ENCODE measurements at places on chromosomes 13 and 19. TPM values are rescaled to one million over a fixed set of nuclear protein-coding genes. Genes with fewer than 3 reads are reported as not detected.

GARIN5A gene
- total RNA-seq: 0.59 TPM

FRY gene
- total RNA-seq: 24.0 TPM

SLC1A6 gene
- total RNA-seq: not detected

KLF1 gene
- not detected for total RNA-seq

KLK2 gene
- total RNA-seq: not detected

APLP1 gene
- total RNA-seq: not detected

DNA sequence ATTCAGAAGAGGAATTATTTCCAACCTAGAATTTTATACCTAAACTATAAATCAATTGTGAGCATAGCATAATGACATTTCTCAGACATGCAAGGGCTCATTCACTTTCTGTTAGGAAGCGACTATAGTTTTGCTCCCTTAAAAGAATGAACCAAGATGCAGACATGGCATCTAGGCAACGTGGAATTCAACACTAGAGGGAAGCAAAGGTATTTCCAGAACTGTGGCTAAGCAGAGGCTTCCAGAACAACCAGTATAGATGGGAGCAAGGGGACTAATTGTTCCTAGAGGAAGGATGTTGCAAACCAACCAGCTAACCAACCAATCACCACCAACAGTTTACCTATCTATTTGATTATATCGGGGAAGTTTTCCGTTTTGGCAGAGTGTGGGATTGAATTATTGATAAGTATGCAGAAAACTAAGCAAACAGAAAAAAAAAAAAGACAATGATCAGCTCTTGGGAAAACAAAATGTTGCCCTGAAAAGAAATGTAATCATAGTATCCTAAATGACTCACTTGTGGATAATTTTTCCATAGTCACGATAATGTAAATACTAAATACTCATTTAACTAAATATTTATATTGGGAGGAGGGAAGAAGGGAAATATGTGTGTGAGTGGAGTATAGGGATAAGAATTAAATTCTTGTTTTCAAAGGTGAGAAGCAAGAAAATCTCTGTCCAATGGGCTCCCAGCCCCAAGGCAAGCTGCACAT lies 21.1 kb downstream of the ARL11 start:
- no peak for DNase-seq

GRCh38 chr19:32771596-32771995 lies 52.0 kb downstream of the TDRD12 start:
- DNase-seq: no peak

DNA sequence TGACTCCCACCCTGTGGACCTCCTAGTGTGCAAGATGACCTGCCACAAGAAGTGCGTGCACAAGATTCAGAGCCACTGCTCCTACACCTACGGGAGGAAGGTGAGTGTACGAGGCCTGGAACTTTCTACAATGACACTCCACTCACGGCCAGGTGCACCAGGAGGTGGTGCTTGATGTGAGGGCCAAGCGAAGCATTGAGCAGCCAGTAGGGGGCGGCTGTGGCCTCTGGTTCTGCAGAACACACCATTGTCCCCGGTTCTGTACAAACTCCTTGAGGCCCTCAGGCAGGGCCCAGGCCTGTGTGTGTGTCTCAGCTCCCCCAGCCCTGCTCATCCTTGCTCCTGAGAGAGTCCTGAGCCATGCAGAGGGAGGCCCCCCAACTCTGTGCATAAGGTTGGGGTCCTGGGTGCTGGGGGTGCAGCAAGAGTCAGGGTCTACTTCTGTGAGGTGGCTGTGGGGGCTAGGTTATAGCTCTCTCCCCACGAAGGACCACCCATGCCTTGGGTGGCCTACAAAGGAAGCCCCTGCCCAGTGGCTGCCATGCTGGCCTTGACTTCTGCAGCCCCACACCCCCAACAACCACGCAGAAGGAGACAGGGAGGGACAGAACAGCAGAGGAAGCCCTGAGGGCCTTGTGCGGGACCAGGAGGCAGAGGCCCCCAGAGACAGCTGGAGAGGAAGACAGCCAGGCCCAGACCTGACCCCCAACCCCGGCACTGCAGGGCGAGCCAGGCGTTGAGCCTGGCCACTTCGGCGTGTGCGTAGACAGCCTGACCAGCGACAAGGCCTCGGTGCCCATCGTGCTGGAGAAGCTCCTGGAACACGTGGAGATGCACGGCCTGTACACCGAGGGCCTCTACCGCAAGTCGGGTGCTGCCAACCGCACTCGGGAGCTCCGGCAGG lies 9.7 kb upstream of the USE1 start:
- DNase-seq: peak; percentile 66

GRCh38 chr19:14476673-14477401 lies 1.7 kb upstream of the PTGER1 start:
- DNase-seq: no peak

GRCh38 chr19:7953060-7953459 lies 9.6 kb upstream of the TIMM44 start:
- no peak for DNase-seq

DNA sequence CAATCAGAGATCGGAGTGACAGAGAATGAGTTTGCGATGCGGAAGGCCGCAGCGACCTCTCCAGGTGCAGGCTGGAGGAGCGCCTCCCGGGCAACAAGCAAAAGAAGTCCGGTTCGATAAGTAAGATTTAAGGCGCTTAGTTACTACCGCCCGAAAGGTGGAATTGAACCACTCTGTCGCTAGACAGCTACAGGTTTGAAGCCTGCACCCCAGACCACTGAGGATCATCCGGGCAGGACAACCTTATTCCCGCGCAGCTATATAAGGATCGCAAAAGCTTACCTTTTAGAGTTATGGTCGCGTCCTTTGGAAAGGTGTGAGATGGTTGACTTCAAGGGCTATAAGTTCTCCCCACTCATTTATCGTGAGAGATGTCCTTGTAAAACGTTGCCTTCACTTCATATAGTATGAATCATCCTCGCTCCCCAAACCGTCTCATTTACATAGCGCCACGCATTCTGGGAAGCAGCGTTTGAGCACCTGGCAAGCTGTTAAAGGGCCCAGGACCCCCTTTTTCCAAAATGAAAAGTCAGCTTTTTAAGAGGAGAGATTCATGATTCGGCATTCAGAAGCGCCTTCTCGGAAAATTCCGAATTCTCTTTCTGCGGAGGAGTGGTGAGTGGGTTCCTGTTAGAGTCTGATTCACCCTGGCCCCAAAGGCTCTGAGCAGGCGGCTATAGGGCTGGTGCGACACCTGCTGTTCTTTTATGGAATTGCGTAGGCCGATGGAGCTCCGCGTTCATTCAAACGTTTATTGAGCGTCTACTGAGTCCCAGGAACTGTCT lies 10.8 kb downstream of the FOSB start:
- peak; percentile 94 for DNase-seq

- DNase-seq: no peak
These were observed 6.2 kb downstream of the ZC3H4 start for GRCh38 chr19:47107202-47107952.

DNA sequence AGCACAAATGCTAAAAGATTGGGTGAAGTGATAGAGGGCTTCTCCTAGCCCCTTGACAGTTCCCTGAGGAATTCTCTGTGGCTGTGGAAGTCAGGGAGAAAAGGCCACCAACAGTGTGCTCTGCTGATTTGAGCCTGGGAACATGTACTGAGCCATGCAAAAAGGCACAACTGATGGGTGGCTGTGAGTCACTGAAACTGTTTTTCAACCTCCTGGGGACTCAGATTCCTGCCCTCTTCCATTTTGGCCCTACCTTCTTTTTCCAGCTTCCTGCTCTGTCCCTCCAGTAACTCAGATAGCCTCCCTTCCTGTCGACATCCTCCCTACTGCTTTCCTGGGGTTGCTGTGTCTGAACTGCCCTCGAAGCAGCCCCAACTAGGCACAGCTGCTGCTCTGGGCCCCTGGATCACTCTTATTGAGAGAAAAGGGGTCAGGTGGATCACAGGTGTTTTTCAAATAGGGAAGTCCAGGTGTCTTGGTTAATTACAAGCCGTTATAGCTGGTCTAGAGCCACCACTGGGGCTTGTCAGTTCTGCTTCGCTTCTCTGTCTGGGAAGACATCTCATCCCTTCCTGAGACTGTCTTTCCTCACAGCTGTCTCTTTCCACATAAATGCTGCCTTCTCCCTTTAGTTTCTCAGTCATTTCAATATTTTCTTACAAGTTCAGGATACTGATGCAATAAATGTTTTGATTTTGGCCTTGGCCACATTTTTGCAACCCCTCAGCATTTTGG lies 13.7 kb downstream of the FAM124A start:
- DNase-seq: no peak

- no peak for DNase-seq
These were observed 7.7 kb downstream of the ZIC5 start for GRCh38 chr13:99963816-99964339.

DNA sequence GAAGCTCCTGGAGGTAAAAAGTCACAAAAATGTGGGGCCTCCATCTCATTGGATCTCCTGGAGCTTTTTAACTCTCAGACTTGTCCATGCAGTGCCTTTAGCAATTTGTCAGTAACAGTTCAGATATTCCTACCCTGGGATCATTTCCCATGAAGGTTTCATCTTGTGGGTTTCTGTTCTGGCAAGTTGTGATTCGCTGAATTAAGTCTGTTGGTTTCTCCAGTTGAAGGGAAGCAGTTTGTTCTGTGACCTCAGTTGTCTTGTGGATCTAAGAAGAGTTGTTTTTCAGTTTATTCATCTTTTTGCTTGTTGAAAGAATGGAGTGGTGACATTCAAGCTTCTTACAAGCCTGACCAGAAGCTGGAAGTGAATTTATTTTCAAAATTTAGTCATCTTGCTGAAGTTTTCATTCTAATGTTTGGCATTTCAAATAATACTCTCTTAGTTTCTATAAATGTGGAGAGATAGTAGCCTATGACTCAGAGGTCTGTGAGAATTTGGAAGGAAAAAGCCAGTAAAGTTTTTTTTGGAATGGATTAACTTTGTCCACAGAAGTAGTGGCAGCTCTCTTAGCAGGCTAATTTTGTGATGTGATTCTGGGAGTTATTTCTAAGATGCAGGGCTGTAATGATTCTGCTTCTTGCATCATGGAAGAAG lies 120.1 kb upstream of the CSNK1A1L start:
- DNase-seq: no peak

DNA sequence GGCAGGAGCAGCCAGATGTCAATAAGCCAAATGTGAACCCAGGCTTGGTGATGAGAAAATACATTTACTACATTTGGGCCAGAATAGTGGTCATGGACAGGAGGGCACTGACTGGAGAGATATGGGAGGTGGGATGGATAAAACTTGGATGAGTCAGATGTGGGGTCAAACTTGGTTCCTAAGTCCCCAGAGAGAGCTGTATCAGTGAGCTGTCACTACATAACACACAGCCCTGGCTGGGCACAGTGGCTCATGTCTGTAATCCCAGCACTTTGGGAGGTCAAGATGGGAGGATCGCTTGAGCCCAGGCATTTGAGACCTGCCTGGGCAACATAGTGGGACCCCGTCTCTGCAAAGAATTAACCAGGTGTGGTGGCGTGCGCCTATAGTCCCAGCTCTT lies 51.6 kb upstream of the EHD2 start:
- no peak for DNase-seq

DNA sequence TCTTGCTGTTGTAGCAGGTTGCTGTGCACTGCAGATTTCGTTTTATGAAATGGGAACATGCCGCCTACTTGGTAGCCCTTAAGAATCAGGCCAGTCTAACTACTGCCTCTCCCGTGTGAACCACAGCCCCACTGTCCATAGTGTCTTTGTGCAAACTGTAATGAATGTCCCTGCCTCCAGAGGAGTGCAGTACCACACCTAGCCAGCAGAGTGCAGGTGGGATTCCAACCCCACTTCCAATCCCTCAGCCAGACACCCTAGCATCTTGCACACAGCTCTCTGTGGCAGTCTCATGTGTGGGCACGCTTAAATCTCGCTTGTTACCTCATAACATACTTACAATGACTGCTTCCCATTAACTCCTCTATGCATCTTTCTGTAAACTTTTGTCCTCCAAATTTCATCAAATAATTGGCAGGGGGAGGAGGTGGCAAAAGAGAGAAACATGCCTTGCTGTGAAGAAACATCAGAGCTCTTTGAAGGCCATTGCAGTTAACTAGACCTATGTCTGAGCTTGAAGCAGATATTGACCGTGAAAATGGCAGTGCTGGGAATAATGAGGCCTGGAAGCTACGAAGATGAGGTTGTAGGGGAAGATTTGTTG lies 47.2 kb downstream of the ZAR1L start:
- DNase-seq: peak; percentile 56

DNA sequence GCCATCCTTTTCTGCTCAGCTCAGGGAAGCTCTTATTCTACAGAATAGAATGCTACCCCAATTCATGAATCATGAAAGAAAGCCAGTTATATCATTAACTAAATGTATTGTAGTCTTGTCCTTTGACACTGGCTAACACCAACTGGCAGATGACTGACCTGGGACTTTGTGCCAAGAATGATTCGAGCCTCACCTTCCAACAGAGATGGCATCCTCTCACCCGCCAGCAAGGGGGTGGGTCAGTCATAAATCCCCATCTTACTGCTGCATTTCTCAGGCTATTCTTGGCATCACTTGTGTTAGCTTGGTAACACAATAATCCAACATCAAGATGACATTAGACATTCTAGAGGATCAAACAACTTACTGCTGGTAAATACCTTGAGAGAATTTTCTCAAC lies 1239.8 kb upstream of the MIR17HG start:
- DNase-seq: no peak

All from naive thymus-derived CD4-positive, alpha-beta T cell (primary cell).